DMS153 (cell line): ENCODE measurements at places on chromosomes 7 and 10.

DNA sequence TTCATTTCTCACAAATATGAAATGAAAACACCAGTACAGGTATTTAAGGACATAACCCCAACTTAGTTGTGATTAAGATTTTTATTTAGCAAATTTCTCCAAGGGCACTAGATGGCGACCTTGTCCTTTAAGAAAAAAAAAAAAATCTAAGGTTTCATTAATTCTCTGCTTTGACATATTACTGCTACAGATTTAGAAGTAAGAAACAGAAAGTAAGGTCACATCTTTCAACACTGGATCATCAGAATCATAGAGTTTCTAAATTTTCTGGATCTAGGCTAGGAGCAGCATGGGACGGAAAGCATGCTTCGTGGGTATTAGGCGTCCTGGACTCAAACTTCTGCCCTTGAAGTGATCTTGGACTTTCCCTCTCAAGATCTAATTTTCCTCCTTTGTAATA, 85.5 kb upstream of the PRKG1 start:
- no peak for DNase-seq

DNA sequence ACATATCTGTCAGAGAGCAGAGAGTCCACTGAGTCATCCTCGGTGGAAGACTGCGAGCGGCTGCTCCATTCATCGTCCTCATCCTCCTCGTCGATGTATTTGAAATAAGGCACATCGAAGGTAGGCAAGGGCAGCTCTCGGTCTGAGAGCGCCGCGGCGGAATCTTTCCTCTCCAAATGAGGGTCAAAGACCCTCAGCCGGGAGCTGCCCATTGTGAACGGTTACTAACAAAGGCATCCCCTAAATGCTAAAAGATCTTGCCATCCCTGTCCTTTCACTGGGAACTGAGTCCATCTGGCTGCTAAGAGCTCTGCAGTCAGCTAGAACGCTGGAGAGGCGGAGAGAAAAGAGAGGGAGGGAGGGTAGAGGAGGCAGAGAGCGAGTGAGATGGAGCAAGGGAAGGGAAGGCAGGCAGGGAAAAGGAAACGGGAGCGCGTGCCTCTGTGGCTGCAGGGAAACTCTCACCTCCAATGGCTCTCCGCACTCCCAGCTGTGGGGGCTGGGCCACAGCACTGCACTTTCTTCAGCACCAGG, 163.4 kb downstream of the RAPGEF5 start:
- DNase-seq: no peak

DNA sequence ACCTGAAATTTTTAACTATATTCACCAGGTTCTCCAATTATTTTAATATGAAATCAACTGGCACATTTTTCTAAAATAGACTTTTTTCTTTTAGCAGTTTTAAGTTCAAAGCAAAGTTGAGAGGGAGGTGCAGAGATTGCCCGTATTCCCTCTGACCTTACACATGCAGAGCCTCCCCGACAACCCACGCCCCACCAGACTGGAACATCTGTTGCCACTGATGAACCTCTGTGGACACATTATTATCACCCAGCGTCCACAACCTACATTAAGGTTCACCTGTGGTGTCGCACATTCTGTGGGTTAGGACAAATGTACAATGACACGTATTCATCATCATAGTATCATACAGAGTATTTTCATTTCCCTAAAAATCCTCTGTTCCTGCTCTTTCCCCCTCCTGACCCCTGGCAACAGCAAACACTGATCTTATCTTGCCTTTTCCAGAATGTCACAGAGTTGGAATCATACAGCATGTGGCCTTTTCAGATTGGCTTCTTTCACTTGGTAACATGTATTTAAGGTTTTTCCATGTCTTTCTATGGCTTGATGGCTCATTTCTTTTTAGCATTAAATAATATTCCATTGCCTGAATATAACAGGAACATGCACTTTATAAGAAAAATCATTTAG, 37.1 kb downstream of the COBL start:
- no peak for DNase-seq

- DNase-seq: no peak
Observed at GRCh38 chr10:59271160-59271559, 91.2 kb downstream of the FAM13C start.

DNA sequence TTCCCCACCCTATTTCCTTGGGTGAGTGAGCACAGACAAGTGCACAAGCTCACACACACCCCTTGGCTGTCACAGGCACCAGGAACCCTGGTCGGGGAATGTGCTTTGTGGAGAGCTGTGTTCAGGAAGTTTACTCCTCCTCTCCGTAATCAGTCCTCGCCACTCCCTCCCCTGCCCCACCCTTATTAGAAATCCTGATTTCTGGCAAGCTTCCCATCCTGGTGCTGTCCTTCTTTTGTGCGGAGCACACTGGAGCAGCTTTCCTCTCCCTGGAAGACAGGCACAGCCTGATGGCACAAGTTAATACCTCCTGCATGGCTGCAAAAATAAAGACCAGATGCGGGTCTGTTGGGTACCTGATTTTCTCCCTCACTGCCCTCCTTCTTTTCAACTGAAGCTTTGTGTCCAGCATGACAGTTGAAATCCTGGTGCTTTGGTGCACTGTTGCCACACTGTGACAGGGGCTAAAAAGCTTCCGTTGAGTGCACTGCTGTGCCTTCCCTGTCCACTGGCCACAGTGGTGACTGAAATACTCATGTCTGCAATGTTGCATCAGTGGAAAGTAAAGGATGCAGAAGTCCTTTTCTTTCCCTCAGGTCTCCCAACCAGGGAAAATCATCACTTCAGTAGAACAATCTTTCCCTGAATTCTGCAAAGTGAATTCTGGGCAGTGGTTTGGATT, 55.0 kb downstream of the LRRC4 start:
- no peak for DNase-seq

- no peak for DNase-seq
Observed at GRCh38 chr10:82742478-82742877, 867.5 kb downstream of the NRG3 start.

GRCh38 chr10:69745698-69746097, 56.0 kb upstream of the COL13A1 start:
- DNase-seq: no peak

- DNase-seq: no peak
Observed at GRCh38 chr7:77532247-77532646, 4.8 kb upstream of the PTPN12 start.

DNA sequence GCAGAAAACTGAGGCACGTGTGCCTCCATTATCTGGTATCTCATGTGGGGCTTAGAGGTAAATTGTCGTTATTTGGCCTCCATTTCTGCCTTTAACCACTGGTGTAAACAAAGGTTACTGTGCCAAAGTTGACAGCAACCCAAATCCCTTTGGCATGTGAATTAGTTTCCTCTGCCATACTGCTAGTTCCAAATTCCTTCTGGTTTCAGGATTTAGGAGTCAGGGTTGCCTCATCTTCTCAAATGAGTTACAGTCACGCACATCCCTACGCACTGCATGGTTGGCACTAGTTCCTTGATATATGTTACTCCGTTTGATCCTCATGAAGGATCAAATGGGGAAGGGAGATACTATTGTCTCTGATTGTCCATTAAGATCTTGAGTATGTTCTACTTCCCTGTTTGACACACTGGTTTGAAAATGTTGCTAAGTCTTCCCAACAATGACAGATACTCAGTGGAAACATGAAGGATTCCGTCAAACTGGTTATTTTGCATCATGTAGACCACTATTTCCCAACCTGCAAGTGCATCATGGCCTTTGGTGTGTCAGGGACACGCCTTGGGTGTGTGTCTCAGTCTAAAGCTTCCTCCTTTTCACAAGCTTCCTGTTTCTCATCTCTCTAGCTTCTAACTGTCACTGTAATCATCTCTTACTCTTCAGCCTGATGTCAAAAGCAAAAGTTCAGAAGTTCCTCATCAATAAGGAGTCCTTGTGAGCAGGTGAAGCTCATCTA, at the start of gene LIPN:
Gene LIPN (plus strand): TSS at position 655 of the 736 bp plus-strand sequence. CDS start 1,386 bp downstream, outside the sequence.
- DNase-seq: no peak

GRCh38 chr7:81725003-81725811, 44.6 kb downstream of the HGF start:
- DNase-seq: no peak

GRCh38 chr7:116356333-116356965, 143.1 kb upstream of the CAV2 start:
- DNase-seq: no peak

- DNase-seq: no peak
Observed at GRCh38 chr10:71648933-71649320, 70.7 kb downstream of the C10orf105 start.

DNA sequence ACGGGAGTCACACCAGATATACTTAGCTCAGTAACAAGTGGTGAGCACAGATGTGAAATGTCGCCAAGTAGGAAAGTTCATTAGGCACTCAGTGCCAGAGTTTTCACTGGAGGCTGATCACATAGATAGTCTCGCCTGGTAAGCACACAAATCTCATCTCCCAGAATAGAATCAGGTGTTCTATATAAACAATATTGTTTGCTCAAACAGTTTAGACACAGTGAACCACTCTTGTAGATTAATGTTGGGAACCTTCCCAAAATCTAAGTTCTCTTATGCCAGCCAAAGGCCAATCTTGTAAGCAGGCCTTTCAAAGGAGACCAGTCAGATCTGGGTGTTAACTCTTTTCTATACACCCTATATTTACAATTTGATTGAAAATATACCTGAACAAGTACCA, 716.5 kb upstream of the GRM3 start:
- DNase-seq: no peak

DNA sequence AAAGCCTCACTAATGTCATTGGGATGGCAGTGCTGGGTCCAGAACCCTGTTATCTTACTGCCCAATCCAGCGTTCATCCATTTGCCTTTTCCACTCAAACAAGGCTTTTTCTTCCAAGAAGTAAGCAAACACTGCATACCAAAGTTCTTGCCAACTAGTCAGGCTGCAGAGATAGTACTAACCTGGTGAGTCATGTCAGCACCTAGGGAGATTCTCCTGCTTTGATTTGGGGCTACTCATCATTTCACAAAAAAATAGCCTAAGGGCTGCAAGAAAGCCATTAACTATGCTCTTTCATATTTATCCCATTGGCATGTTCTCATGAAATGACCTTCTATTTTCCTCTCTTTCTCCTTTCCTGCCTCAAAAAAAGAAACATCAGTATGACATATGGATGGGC, 142.6 kb downstream of the TWIST1 start:
- DNase-seq: no peak

- DNase-seq: no peak
Observed at GRCh38 chr7:127838816-127839415, 186.9 kb downstream of the SND1 start.

DNA sequence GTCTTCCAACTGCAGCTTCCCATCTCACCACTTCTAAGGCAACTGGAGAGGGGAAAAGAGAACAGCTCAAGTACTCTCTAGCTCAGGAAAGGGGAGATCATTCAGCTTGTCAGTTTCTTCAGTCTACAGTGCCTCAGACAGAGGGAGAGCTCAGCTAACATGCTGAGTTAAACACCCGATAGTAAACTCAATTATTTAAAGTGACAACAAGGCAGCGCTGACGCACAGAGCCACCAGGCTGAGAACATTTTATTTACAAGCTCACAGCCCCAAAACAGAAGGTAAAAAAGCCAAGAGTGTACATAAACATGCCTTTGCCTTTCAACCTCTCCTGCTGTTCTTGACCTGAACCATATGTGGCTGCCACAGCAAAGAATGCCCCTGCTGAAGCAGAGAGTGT, 10.1 kb upstream of the CUZD1 start:
- DNase-seq: no peak

DNA sequence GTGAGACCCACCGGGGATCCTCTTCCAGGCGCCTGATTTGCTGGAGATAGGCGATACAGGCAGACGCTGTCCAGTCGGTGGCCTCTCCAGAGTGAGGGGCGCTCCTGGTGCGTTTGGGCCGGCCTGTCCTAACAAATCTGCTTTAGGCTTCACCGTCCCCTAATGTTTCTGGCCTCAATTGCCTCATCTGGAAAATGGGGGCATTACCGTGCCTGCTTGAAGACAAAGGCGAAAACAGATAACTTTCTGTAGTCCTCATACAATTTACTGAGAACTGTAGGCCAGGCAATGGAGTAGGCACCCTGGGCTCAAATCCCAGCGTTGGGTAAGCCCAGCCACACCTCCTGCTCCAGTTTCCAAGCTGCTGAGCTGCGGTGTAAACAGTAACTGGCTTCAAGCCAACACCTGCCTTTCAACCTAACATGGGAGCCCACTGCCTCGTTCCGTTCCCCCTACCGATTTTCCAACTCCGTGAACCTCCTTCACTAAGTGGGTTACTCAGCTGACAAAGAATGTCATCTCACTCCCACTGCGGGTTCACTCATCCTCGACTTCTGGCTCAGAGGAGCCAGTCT, 589 bp upstream of the ZFAND4 start:
- DNase-seq: no peak

GRCh38 chr7:139876622-139877283, 47.7 kb downstream of the TBXAS1 start:
- DNase-seq: no peak
